CD8-positive, alpha-beta memory T cell (primary cell): ENCODE measurements at places on chromosomes 2 and 18.
A peak's percentile ranks its signal among the peaks of the same experiment; 100 is the strongest.

- H3K4me3 ChIP-seq, result no peak overlapping the region
- no peak for DNase-seq
- H3K27ac ChIP-seq, result no peak overlapping the region
- H3K27me3 ChIP-seq, result no peaks in the 10 kb centered on the region
- no peaks in the 10 kb centered on the region for H3K36me3 ChIP-seq
- H3K4me1 ChIP-seq, result no peaks in the 10 kb centered on the region
Observed at GRCh38 chr2:53843595-53843994, 16.2 kb downstream of the GPR75 start.

GRCh38 chr2:88197732-88198131 lies 27.6 kb downstream of the THNSL2 start:
- H3K27me3 ChIP-seq, result peaks cover 22% of the 10 kb centered on the region
- H3K4me1 ChIP-seq, result peaks cover 15% of the 10 kb centered on the region
- H3K4me3 ChIP-seq, result no peak overlapping the region
- no peak for DNase-seq
- H3K36me3 ChIP-seq, result no peaks in the 10 kb centered on the region

- H3K27ac ChIP-seq, result no peak overlapping the region
- no peaks in the 10 kb centered on the region for H3K36me3 ChIP-seq
- no peaks in the 10 kb centered on the region for H3K4me1 ChIP-seq
- H3K4me3 ChIP-seq, result no peak overlapping the region
- no peak for DNase-seq
- no peaks in the 10 kb centered on the region for H3K27me3 ChIP-seq
Observed at GRCh38 chr18:64287926-64288325, 139.0 kb upstream of the LINC00305 start.

GRCh38 chr2:225184948-225185347 lies 142.7 kb upstream of the DOCK10 start:
- no peak overlapping the region for H3K4me3 ChIP-seq
- H3K27me3 ChIP-seq, result no peaks in the 10 kb centered on the region
- no peaks in the 10 kb centered on the region for H3K36me3 ChIP-seq
- H3K27ac ChIP-seq, result no peak overlapping the region

GRCh38 chr2:231725476-231725875 lies 17.2 kb downstream of the PTMA start:
- H3K4me1 ChIP-seq, result no peaks in the 10 kb centered on the region
- DNase-seq, result no peak
- no peaks in the 10 kb centered on the region for H3K27me3 ChIP-seq
- H3K4me3 ChIP-seq, result no peak overlapping the region

- no peaks in the 10 kb centered on the region for H3K36me3 ChIP-seq
- H3K27me3 ChIP-seq, result no peaks in the 10 kb centered on the region
- H3K4me1 ChIP-seq, result no peaks in the 10 kb centered on the region
- H3K27ac ChIP-seq, result no peak overlapping the region
- H3K4me3 ChIP-seq, result no peak overlapping the region
Observed at GRCh38 chr2:228048838-228049490, 132.5 kb downstream of the SPHKAP start.

GRCh38 chr2:148557844-148558436 lies 86.6 kb upstream of the EPC2 start:
- no peaks in the 10 kb centered on the region for H3K27me3 ChIP-seq
- no peak overlapping the region for H3K4me3 ChIP-seq
- DNase-seq, result no peak

DNA sequence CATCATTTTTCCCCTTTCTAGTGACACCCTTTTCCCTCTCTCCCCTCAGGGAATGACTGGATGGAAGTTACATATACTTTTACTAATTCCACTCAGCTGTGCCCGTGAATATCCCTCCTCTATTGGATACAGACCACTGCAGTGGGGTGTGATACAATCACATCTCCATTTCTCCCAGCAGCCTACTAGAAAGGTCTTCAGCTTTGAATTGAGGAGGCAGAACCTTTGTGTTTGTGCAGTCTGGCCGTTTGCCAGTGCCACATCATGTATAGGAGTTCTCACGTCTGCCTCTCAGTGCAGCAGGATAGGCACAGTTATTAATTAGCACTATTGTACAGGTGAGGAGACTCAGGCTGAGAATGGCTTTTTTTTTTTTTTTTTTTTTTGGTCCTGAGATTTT lies 16.4 kb downstream of the TNFRSF11A start:
- no peaks in the 10 kb centered on the region for H3K36me3 ChIP-seq
- H3K27ac ChIP-seq, result no peak overlapping the region
- H3K4me3 ChIP-seq, result no peak overlapping the region
- DNase-seq, result no peak

GRCh38 chr18:45538444-45538843 lies 76.8 kb upstream of the SLC14A2 start:
- H3K27me3 ChIP-seq, result no peaks in the 10 kb centered on the region
- DNase-seq, result no peak
- no peaks in the 10 kb centered on the region for H3K36me3 ChIP-seq
- no peak overlapping the region for H3K4me3 ChIP-seq
- no peaks in the 10 kb centered on the region for H3K4me1 ChIP-seq

DNA sequence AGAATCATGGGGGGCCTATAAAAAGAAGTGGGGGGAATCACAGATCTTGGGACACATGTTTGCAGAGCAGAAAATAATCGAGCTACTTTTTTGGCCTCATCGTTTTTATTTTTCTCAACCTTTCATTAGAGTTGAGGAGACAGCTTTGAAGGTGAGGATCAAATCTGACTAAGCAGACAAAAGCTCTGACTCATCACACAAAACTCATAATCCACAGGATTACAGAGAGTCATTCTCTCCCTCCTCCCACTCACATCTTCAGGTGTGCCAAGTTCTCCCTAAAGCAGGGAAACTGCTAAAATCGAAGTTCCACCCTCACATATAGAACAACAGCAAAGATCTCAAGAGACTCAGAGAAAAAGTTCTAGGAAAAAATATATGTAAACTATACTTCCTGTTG lies 15.6 kb downstream of the BAZ2B start:
- H3K4me1 ChIP-seq, result no peaks in the 10 kb centered on the region
- no peak overlapping the region for H3K27ac ChIP-seq
- no peaks in the 10 kb centered on the region for H3K36me3 ChIP-seq
- H3K4me3 ChIP-seq, result no peak overlapping the region

GRCh38 chr2:236642584-236643291 lies 73.1 kb downstream of the ACKR3 start:
- H3K4me3 ChIP-seq, result no peak overlapping the region
- H3K4me1 ChIP-seq, result no peaks in the 10 kb centered on the region
- H3K27me3 ChIP-seq, result no peaks in the 10 kb centered on the region
- no peak overlapping the region for H3K27ac ChIP-seq

DNA sequence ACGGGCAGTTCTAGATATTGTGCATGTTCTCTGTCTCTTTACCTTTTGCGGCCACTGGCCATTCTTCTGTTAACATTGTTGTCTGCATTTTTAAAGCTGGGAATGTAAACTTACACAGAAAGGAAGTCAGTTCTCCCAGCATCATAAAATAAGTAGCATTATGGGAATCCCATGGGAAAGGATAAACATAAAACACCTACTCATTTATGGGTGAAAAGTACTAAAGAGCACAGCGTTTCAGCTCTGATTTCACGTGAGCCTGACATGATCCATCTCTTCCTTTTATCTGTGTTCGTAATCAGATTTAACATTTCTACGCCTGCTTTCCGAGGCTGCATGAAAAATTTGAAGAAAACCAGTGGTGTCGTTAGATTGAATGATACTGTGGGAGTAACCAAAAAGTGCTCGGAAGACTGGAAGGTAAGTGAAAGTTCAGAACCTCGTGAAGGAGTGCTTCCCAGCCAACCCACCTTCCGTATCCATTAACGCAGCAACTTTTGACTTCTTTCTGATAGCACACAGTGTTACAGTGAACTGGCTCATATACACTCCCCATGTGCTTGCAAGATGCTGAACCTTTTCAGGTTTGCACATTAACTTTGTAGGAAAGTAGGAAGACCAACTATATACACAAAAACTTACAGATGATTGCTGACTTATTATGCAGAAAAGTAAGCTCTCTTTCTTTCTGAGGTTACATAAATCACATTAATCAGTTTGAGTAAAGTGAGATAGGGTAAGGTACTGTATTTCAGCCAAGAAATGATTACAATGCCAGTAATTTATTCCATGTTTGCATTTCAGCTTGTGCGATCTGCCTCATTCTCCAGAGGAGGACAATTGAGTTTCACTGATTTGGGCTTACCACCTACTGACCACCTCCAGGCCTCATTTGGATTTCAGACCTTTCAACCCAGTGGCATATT lies 86.5 kb upstream of the TTC39C start:
- no peaks in the 10 kb centered on the region for H3K27me3 ChIP-seq
- no peak overlapping the region for H3K4me3 ChIP-seq
- H3K27ac ChIP-seq, result no peak overlapping the region

GRCh38 chr2:46435353-46435752 lies 44.0 kb upstream of the TMEM247 start:
- H3K27me3 ChIP-seq, result no peaks in the 10 kb centered on the region
- H3K36me3 ChIP-seq, result no peaks in the 10 kb centered on the region
- peaks cover 57% of the 10 kb centered on the region for H3K4me1 ChIP-seq

- no peaks in the 10 kb centered on the region for H3K36me3 ChIP-seq
- peak; percentile 50 for DNase-seq
- no peaks in the 10 kb centered on the region for H3K27me3 ChIP-seq
- no peaks in the 10 kb centered on the region for H3K4me1 ChIP-seq
Observed at GRCh38 chr2:241064008-241064801, 37.9 kb downstream of the MTERF4 start.

DNA sequence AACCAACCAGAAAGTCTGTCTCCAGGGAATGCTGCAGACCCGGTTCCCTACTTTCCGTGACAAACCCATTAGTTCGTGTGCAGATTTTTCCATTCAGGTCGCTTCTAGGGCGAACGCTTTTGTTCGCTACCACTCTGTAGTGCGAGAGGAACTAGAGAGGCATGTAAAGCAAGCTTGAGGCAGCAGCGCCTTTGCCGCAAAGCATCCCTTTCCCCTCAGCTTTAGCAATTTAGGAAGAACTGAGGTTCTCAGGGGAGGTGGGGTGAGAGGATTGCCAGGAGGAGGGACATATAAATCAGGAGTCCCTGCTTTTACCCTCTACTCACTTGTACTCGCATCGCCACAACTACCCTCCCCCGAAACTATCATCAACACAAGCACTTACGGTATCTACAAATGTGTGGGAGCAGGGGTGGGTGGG lies 748 bp upstream of the ZNF804A start:
- no peaks in the 10 kb centered on the region for H3K36me3 ChIP-seq
- H3K4me3 ChIP-seq, result no peak overlapping the region
- no peak for DNase-seq
- H3K27ac ChIP-seq, result no peak overlapping the region

DNA sequence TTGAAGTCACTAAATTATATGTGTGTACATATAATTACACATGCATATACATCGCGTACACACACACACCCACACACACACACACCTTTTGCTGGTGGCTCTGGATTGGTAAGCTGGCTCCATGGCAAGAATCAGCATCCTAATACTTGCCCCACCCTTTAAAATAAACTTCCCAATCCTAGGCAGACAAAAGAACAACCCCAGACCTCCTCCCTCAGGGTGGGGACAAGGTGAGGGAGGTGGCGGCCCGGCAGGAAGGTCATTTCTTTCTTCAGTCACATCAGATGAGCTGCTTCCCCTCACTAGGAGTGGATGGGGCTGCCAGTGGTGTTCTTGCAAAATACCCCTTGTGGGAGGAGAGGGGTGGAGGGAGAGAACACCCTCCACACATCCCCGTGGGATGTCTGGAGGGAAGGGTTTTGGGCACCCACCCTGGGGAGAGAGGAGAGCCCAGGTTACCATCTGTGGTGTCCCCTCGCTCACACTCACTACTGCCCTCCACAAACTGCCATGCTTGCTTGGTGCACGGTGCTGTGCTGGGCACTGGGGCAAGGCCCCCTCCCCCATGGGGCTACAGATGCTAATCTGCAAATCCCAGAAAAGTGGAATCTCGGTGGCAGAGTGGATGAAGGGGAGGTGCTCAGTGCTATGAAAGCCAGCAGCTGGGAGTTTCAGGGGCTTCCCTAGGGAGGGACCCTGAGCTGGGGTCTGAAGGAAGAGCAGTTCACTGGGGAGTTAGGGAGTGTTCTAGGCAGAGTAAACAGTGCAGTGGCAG lies 64.0 kb downstream of the ODC1 start:
- H3K27ac ChIP-seq, result no peak overlapping the region
- H3K27me3 ChIP-seq, result no peaks in the 10 kb centered on the region
- H3K4me3 ChIP-seq, result no peak overlapping the region
- H3K36me3 ChIP-seq, result no peaks in the 10 kb centered on the region
- no peak for DNase-seq
- H3K4me1 ChIP-seq, result peaks cover 74% of the 10 kb centered on the region

DNA sequence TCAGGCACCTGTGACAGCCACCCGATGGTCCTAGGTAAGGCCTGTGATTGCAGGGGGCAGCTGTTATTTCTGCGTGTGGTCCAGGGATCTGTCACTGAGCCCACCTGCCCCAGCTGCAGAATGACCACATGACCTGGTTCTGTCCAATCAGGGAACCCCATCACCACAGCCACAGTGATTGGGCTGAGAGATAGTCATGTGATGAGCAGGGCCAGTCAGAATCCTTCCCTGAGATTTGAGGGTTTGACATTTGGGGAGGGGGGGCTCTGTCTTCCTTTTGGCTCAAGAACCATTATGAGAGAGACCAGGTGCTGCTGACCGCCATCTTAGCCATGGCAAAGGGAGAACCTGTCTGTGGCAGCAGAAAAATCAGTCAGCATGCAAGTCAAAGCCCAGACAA lies 147.2 kb downstream of the SMAD7 start:
- H3K27me3 ChIP-seq, result no peaks in the 10 kb centered on the region
- no peak overlapping the region for H3K4me3 ChIP-seq
- DNase-seq, result no peak
- H3K4me1 ChIP-seq, result peaks cover 23% of the 10 kb centered on the region

DNA sequence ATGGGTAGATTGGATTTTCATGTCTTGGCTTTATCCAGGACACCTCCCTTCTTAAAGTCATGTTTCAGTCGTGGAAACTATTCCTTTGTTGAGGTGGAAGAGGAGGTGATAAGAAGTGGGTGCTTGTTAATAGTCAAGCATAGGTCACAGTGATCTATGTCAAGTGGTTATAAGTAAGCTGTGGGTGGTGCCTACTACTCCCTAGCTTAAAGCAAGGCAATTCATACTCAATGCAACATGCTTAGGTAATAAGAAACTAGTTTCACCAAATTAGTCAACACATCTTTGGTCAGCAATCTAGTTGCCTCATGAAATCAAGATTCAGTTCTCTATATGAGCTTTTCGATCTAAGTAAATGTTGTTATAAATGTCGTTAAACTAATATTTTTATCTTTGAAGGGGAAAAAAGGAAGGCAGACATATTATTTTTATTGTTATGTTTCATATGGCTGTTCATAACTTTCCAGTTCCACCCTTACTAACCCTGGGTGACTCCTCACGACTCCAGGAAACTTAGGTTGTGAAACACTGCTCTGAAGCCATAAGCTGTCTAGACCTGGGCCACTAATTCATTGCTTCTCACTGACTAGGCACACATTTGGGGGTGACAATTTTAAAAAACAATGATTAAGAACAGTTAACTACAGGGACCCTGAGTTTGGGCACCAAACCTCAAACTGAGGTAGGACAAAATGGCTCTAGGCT lies 5.8 kb upstream of the ABCB11 start:
- no peaks in the 10 kb centered on the region for H3K27me3 ChIP-seq
- H3K4me3 ChIP-seq, result no peak overlapping the region
- DNase-seq, result no peak
- H3K4me1 ChIP-seq, result no peaks in the 10 kb centered on the region
- no peak overlapping the region for H3K27ac ChIP-seq

- no peaks in the 10 kb centered on the region for H3K36me3 ChIP-seq
- DNase-seq, result no peak
- H3K4me3 ChIP-seq, result no peak overlapping the region
- H3K4me1 ChIP-seq, result no peaks in the 10 kb centered on the region
- no peak overlapping the region for H3K27ac ChIP-seq
Observed at GRCh38 chr2:152062125-152063091, 36.4 kb downstream of the CACNB4 start.

- H3K27me3 ChIP-seq, result no peaks in the 10 kb centered on the region
- H3K36me3 ChIP-seq, result no peaks in the 10 kb centered on the region
- no peak for DNase-seq
- H3K4me1 ChIP-seq, result no peaks in the 10 kb centered on the region
- no peak overlapping the region for H3K27ac ChIP-seq
Observed at GRCh38 chr2:58686776-58687175, 445.7 kb upstream of the FANCL start.
